Spinal cord (tissue), 10 donors: ENCODE measurements at places on chromosomes 4 and X.

GRCh38 chr4:8516996-8517550 is 63.1 kb upstream of the GPR78 start:
- DNase-seq, result no peak

DNA sequence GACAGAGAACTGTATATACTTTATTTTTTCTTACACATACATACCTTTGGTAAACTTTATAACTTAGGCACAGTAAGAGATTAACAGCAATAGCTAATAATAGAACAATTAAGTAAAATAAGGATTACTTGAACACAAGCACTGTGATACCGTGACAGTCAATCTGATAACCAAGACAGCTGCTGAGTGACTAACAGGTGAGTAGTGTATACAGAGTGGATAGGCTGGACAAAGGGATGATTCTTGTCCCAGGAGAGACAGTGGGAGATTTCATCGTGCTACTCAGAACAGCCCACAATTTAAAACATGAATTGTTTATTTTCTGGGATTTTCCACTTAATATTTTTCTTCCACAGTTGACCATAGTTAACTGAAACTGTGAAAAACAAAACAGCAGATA is 411.8 kb downstream of the PPP1R2C start:
- no peak for DNase-seq

DNA sequence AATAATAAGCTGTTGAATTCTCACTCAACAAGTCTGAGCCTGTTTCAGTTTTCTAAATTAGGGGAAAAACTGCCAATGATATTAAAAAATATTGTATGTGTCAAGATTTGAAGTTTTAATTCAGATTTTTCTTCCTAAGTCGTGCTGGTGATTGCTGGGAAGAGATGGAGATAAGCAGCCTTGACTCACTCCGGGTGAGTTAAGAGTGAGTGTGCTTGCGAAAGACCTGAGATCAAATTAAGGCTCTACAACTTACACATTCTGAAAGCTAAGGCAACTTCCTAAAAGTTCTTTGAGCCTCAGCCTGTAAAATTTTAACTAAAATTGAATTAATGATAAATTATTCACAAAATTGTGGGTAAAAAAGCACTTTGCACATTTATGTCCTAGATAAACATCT is 1441.2 kb downstream of the PCDH7 start:
- DNase-seq, result no peak

- no peak for DNase-seq
These were observed 108.6 kb upstream of the NR3C2 start for GRCh38 chr4:148550788-148551187.

DNA sequence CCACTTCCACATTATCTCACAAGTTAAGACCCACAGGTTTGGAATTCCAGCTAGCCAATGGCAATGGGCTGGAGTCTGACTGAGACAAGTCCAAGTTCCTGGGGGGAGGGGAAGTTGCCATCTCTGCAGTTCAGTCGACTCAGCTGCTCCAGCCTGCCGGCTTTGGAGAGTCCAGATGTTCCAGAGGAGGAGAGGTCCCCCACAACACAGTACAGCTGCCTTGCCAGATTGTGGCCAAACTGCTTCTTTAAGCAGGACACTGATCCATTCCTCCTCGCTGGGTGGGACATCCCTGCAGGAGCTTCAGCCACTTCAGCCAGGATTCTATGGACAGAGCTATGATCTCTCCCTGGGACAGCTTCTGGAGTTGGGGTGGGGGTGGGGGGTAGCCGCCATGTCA is 199.2 kb downstream of the EDA start:
- no peak for DNase-seq

DNA sequence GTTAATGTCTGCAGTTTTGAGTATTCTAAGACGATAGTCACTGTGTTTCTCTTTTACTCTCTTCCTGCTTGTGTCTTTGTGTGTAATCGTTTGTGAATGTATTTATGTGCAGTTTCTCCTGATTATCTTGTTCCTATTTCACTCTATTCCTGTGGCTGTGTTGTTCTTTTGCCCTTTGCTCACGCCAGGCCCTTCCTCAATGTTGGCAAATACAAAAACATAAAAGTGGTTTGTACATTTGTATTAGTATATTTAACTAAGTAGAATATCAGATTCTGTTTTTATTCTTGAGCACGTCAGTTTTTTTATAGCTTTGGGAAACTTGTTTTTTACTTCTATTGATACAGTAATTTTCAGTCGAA is 107.6 kb upstream of the BMPR1B start:
- no peak for DNase-seq

- no peak for DNase-seq
These were observed 69.8 kb downstream of the PAPSS1 start for GRCh38 chr4:107650251-107650650.
